ENCODE measurements at places on chromosomes 11 and 22.

DNA sequence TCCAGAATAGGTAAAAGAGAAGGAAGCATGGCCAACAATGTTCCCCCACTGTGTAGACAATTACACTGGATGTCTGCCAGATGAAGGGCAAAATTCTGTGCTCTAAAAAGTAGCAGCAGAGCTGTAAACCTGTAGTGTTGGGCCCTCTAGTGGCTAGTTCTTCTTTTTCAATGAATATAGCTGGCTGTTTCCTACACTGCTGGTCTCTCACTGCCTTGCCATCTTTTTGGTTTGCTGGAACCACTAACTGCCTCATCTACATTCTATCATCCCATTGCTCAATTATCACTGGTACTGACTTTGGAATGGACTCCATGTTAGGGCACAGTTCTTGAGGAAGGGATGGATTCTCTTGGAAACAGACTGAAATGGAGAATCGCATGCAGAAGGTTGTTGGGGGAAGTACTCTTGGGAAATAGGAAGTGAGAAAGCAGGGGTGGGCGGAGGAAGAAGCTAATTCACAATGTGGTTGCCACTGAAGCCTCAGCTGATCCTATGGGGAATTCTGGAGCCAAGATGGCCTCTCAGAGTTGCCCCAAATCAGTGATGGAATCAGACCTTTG lies 17.9 kb downstream of the KCNE3 start:
- peak; percentile 48 for DNase-seq

- DNase-seq: no peak
These were observed 37.2 kb upstream of the NAV2 start for GRCh38 chr11:19675397-19675796.

- no peak for DNase-seq
These were observed 27.8 kb downstream of the WEE1 start for GRCh38 chr11:9601037-9601875.

DNA sequence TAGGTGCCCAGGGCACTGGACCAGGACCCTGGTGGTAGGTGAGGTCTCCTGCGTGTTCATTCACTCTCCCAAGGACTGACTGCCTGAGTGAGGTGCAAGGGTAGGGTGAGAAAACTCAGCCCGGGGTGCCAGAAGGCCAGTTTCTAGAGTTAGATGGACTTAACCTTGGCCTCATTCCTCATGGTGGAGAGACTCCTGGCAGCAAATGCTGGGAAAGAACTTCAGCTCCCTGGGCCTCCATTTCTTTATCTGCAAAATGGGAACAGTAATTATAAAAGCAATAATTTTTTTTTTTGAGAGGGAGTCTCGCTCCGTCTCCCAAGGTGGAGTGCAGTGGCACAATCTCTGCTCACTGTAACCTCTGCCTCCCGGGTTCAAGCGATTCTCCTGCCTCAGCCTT lies 47.7 kb downstream of the TRIOBP start:
- DNase-seq: no peak

- DNase-seq: no peak
These were observed 11.5 kb downstream of the CSNK1E start for GRCh38 chr22:38305471-38306448.

GRCh38 chr11:19595499-19595839 lies 117.2 kb upstream of the NAV2 start:
- no peak for DNase-seq

DNA sequence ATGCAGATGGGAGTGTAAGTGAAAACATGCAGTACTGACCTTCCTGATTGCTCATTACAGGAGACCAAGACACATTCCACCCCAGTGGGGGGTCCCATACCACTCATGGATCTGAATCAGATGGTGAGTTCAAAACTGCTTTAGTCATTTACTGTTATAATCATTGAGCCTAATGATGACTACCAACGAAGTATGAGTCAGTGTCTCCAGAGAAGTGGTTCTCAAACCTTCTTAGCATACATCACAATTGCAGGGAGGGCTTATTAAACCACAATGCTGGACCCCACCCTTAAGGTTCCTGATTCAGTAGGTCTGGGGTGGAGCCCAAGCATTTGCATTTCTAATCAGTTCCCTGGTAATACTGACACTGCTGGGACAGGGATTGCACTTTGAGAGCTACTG lies 75.8 kb downstream of the CD44 start:
- DNase-seq: peak; percentile 15

GRCh38 chr11:83284501-83285150 lies 1.5 kb downstream of the CCDC90B start:
- DNase-seq: no peak

- DNase-seq: no peak
These were observed 235.3 kb upstream of the SORL1-AS1 start for GRCh38 chr11:121688055-121688491.

GRCh38 chr11:45343444-45343843 lies 57.3 kb upstream of the SYT13 start:
- DNase-seq: no peak

- DNase-seq: no peak
These were observed 58.7 kb downstream of the CHST1 start for GRCh38 chr11:45606514-45607281.

DNA sequence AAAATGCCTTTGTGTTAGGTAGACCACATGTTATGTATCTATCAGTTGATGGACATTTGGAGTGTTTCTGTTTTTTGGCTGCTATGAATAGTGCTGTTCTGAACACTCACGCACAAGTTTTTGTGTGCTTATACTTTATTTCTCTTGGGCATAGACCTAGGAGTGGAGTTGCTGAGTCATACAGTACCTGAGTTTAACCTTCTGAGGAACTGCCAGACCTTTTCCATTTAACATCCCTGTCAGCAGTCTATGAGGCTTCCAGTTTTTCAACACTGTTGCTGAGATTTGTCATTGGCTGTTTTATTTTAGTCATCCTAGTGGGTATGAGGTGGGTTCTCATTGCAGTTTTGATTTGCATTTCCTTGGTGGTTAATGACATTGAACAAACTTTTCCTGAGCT lies 4.4 kb downstream of the CTTN start:
- DNase-seq: no peak

GRCh38 chr11:102464859-102465500 lies 12.4 kb upstream of the TMEM123 start:
- no peak for DNase-seq

- no peak for DNase-seq
These were observed 5.7 kb upstream of the TNFRSF13C start for GRCh38 chr22:41932353-41932752.

DNA sequence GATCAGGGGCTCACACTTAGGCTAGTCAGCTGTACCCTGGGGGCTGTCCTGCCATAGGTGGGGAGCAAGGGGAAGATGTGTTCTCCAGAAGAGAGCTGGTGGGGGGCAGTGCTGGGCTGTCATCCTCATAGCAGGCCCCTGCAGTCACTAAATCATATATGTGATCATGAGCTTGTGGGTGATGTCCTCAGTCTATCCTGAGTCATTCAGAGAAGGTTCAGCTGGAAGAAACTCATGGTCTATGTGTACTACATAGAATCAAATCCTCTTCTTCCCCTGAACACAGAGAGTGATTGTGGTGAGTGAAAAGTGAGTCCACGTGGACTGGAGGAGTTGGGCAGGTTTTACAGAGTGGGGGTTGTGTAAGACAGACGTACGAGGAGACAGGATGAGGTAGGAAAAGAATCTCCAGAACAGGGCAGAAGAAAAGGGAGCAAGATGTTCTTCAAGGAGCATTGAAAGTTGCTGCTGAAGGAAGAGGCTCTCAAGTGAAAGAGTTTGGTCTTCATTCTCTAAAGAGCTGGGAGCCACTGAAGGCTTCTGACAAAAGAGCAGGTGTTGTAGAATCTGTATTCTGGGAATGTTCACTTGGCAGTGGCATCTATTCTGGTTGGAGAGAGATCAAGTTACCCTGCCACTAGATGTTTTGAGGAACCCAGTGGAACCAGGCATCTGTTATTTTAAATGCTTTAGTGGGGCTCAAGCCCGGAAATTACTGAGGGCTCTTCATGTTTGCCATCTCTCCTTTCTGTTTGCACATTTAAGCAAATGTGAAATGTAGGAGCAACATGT lies 68.9 kb downstream of the C22orf31 start:
- no peak for DNase-seq

DNA sequence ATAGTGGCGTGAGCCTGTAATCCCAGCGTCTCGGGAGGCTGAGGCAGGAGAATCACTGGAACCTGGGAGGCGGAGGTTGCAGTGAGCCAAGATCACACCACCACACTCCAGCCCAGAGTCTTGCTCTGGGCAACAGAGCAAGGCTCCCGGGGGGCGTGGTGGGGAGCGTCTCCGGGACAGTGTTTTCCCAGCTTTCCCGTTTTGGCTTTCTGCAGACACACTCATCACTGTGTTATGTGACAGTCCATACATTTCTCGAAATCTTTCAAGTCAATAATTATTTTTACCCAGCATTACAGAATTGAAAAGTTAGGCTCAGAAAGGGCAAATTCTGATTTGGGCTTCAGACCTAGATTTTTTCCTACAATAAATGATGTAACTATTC lies 31.7 kb downstream of the NEAT1 start:
- no peak for DNase-seq

DNA sequence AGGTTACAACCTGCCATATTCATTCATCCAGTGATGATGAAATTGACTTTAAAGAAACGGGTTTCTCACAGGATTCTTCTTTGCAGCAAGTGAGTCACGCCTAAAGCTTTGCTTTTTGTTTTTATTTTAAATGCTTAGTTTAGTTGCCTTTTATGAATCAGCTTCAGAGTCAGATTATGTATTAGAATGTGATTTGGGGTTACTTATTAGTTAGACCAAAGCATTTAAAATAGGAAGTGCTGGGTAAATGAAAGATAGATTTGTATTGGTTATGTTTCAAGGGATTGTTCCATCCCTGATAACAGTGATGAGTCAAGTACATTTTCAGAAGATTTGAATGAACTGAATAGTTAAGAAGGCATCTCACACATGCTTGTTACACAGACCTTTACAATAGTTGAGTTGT lies 101.3 kb upstream of the GAL start:
- DNase-seq: peak; percentile 78

GRCh38 chr11:37406651-37407050 lies 808.6 kb upstream of the RAG2 start:
- DNase-seq: no peak

GRCh38 chr11:70076461-70076931 lies 1.6 kb upstream of the ANO1 start:
- no peak for DNase-seq

- no peak for DNase-seq
These were observed 28.0 kb downstream of the MOB2 start for GRCh38 chr11:1458340-1459218.

GRCh38 chr22:35910003-35910769 lies 118.4 kb downstream of the RBFOX2 start:
- no peak for DNase-seq

GRCh38 chr22:32545801-32546200 lies 71.2 kb downstream of the FBXO7 start:
- DNase-seq: no peak

DNA sequence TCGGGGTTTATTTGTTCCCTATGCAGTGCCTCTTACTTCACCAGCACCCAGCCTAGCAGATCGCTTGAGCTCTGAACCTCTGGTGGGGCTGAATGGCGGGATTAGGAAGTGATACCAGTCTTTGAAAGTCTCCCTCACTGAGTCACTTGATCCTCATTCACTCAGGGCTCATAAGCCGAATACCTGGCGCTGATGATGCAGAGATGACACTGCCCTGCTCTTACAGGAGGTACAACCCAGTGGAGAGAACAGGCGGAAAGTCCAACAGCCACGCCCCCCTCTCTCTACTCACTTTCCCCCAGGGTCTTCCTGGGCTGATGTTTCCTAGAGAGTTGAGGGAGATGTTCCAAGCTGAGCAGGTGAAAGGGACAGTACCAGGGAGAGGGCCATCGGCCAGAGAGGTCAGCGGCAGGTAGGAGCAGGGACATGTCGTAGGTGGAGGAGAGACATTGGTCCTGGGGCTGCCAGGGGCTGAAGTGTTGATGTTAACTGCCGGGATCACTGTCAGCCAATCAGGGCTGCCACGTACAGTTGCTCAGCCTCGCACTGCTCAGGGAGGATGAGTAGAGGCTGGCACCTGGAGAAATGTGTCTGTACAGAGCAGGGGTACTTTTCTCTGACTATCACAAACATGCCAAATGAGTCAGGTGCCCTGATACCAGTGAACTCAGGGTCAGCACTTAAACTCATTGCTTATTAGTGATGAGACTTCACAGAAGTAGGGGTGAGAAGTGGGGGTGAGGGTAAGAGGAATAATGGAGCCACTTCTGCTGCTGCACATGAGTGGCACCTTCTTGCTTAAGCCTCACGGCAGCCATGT lies 9.9 kb upstream of the APOBEC3A start:
- DNase-seq: peak; percentile 36

DNA sequence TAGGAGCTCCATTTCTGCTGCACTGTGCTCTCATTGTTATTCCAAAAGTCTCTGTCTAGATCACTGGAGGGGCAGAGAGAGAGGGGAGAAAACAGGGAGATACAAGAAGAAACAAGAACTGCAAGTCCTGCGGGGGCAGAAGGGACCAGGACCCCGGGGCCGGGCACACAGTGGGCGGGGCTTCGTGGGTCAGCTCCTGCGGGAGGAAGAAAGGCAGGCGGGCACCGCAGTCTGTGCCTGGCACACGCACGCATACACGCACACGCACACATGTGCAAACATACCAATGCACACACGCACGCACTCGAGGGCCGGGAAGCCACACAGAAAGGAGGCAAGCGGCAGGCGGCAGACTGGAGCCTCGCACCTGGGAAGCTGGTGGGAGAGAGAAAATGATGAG lies 33.6 kb downstream of the SYT7 start:
- no peak for DNase-seq

DNA sequence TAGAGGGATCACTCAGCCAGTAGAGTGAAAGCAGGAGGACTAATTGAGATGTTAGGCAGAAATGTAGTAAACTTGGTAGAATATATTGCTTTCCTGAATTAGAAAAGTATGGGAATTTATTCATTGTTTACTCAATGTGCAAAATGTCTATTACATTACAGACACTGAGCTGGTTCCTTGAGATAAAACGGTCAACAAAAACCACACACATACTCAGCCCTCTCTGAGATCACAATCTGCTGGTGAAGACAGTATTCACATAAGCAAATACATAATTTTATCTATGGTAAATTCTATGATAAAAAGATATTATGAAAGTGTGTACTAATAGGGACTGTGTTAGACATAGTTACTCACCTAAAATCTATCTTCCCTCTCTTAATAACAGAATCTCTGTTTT lies 833.5 kb downstream of the KCNA4 start:
- DNase-seq: no peak
